Cerebellar cortex (tissue), 1 donor: ENCODE measurements at places on chromosomes 16 and 17.

DNA sequence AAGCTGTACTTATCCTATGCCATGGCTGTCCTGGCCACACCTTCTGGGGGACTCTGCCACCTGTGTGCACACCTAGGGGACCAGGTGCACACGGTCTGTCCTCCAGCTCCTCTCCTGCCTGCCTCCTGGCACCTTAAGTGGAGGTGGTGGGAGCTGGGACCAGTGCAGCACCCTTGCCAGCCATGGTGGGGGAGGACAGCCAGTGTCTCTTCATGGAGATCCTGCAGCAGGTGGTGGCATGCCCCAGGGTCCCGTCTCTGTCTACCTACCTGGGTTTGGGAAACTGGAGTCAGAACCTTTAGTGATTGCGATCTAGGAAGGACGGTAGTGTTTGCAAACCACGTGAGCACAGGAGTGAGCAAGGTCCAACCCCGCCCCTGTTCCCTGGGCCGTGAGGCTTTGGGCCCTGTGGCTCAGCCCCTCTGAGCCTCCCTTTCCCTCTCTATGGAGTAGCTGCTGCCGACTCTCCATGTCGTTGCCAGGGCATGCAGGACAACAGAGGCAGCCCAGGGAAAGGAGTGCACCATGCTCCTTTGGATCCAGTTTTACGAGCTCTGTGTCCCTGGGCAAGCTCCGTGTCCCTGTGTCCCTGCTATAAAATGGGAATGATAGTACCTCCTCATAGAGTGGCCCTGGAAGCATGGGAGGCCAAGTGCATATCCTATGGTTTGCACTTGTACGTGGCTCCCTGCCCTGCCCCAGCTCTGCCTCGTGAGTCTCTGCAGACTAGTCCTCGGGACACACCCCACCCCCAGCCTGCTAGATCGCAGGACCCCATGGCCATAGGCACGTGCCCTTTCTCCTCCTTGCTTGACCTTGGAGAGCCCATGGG, 7.1 kb downstream of the ADGRG1 start:
- no peak for DNase-seq

DNA sequence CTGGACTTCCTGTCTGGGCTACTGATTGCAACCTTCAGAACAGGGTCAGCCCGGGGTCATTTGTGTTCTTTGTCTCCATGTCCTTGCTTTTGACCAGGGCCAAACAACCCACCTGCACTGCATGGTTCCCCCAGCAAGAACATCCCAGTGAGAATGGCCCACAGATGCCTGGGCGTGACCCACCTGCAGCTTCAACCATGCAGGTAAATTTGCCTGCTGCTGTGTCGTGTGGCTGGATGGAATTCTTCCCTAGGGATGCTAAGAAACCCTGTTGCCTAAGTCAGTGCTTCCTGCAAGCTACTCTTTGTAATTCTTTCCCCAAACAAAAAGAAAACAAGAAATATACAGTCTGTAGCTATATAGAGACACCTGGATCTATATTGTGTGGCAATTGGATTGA, 12.5 kb downstream of the CDH13 start:
- DNase-seq: no peak

DNA sequence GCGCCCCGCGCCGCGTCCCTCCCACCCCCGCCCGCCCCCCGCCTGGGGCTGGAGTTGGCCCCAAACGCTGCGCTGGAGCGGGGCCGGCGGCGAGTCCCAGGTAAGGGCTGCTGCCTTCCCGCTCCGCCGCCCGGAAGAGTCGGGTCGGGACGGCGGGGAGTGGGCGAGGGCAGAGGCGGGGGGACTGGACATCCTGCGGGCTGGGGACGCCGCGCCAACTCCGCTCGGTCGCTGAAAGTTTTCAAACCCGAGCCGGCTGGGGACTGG, 469 bp downstream of the GPRC5C start:
- no peak for DNase-seq

DNA sequence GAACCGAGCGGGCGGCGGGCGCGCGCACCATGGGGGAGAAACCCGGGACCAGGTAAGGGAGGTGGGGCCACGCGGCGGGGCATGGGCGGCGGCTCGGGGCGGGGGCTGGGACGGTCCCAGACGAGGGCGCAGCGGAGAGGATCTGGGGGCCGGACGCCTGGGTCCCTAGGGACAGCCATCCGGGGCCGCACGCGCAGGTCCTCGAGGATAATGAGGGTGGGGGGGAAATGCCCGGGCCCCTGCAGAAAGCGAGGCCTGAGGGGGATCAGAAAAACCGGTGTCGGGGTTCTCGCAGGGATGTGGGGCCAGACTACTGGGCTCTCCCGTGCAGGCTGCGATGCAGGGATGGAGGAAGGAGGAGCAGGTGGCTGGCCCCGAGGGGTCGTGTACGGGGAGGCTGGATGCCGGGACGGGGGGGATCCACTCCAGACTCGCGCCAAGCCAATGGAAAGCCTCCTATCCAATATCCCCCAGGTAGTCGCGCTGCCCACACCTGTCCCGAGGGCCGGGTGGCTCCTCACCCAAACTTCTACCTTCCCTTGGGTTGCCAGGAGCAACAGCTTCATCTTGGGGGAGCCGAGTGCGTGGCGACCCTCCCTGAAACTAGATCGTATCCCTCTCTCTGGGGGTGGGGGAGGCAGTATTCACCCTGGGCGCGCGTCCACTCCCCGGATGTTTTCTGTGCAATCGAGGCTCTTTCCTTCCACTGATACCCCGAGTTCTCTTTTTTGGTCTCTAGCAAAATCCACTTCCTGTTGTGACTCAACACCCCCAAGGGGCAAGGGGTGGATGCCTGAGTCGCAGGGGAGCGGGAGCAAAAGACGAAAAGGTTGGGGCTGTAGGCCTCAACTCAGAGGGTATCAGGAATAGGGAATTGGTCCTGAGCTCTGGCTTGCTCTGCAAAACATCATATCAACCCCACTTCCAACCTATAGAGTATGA, 532 bp downstream of the ARRB2 start:
- DNase-seq: no peak

DNA sequence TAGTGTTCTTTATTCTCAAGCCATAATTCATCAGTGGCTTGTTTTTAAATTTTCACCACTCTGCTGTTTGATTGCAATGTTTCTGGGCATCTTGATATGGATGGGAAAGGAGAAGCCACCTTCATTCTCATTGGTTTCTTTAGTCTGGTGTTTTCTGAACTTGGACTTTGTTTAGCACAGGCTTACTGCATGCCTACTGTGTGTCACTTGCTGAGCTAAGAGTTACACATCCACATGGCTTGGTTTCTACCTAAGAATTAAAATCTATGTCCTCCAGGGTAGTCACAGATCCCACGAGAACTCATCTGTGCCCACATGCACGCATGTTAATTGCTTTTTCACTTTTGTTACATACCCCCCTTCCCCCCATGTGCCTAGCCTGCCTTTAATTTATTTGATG, 4.6 kb downstream of the CMIP start:
- DNase-seq: no peak

- peak; percentile 41 for DNase-seq
Observed at GRCh38 chr17:16214190-16215001, 938 bp downstream of the NCOR1 start.
